ENCODE measurements at places on chromosomes 4 and X. TPM values are rescaled to one million over a fixed set of nuclear protein-coding genes. Genes with fewer than 3 reads are reported as not detected.
A peak's percentile ranks its signal among the peaks of the same experiment; 100 is the strongest.

- DNase-seq: no peak
Observed at GRCh38 chrX:85611926-85612325, 232.5 kb upstream of the POF1B start.

GRCh38 chr4:157217708-157218107 is 2.8 kb upstream of the GRIA2 start:
- peak; percentile 30 for DNase-seq

- no peak for DNase-seq
Observed at GRCh38 chrX:1502853-1503252, 34.1 kb downstream of the P2RY8 start.

DNA sequence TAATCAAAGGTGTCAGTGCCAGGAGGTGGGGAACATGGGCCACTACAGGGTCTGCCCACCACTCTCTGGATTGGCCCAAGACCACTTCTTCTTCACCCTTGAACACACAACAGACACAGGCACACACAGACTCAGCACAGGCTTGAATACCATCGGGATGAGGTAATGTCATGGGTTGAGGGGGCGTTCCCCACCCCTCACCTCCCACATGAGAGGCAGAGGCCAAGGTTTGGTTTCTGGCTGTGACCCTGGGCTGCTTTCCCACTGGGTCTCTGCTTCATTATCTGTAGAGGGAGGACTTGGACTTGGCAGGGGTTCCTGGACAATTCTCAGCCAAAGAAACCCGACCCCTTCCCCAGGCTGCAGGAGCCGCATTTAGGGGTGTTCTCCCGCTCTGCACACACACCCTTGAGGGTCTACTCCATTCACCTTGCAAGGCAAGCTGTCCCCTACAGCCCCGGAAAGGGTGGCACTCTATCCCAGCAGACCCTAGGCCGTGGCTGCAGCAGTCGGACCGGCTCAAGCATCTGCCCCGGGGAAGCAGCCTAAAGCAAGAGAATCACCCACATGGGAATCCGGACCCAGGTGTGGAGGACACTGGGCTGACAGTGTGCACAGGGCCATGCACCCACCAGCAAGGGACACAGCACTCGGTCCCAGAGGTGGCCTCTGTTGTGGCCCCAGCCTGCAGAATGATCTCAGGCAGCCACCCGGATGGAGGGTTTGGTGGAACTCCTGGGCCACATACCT is 62.4 kb downstream of the TRMT44 start:
- no peak for DNase-seq

DNA sequence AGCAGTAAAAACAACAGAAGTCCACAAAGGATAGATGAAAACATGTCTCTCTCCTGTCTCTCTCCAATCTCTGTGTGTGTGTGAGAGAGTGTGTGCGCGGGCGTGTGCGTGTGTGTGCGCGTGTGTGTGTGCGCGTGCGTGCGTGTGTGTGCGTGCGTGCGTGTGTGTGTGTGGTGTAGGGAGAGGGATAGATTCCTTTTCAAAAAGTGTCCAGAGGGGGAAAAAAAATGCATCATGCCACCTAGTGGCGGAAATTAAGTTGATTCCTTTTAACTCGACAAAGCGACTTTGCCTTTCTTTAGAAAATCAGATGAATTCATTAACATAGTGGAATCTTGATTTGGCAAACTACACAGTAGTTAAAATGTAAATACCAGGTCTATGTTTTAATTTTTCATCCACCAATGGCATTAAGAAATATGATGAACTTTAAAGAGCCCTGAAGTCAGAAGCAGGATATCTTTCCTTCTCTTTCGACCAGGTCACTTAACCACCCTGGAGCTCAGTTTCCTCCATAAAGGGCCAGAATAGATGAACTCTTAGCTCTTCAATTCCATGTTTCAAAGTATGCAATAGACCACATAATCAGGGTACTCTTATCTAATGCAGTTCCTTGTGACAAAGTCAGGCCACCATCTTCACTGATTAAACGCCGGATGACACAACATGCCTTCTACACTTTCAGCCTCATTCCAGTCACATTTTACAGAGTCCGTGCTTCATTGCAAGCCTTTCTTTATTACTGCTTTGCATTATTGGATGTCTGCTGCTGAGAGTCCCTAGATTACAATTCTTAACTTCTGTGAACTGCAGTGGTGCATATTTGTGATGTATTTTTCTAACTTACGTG is 162.8 kb downstream of the FBXO8 start:
- peak; percentile 72 for DNase-seq

DNA sequence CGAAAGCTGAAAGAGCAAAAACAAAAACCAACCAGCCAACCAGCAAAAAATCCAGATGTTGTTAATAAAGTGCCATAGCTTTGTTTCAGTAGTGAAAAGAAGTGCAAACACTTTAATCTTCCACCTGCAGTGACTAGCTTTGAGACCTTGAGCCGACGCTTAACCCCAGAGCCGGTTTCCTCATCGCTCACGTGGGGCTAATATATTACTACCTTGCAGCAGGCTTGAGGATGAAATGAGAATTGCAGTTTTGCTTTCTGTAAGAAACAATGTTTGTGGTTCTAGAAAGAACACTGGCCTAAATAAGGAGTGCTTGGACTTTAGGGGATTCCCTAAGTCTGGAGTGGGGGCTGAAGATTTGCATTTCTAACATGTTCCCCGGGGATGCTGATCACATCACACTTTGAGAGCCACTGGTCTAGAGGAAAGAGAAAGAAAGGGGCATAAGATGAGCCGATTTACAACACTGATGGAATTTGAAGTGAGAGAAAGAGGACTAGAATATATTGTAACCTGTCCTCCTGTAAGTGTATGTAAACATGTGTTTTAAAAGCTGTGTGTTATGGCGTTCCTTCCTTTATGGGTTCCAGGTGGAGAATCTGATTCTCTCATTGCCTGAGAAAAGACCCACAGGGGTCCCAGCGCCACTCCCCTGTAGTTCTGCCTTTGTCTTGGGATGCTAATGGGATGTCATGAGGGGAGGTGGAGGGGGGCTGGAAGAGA is 1.4 kb downstream of the FGF2 start:
- DNase-seq: peak; percentile 69

DNA sequence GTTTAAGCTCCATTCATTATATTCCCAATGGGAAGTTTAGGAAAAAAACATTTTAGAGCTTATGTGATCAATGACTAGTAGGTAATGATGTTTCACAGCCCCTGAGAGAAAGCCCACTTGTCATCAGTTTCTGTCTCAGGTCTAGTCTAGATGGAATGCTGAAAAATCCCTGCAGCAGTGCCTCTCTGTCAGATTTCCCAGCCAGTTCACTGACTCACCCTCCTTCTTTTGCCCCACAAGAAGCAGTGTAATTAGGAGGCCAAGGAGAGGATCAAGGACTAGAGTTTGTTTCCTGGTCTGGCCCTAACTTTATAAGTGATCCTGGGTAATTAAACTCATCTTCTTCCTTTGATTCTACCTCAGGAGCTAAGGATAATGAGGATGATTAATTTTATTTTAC is 118.7 kb upstream of the ANXA3 start:
- peak; percentile 30 for DNase-seq

DNA sequence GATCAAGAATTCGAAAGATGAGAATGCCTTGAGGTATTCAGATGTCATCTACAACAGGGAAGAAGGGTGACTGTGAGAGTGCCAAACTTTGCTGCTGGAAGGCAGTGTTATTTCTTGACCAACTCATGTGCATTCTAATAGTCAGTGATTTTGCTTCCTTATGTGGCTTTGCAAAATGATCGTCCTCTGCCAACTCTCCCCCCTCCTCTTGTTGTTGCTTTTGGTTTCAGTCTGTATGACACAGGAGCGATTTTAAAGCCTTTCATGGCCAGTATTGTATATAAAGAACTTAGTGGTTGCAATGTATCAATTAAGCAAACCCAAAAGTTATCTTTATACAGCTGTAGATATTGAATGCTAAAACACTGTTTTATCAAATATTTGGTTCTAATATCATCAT is 379.1 kb downstream of the IL1RAPL1 start:
- no peak for DNase-seq

HPSE gene
- 3.8 TPM for polyA plus RNA-seq

DGAT2L6 gene
- 0.16 TPM for polyA plus RNA-seq

HDX gene
- 4.8 TPM for polyA plus RNA-seq

LONRF3 gene
- 2.6 TPM for polyA plus RNA-seq

SOX3 gene
- polyA plus RNA-seq: not detected

Measured in hepatocyte (in vitro differentiated cells).